Mucosa of descending colon (tissue), 3 donors: ENCODE measurements at places on chromosomes 2 and 18. TPM values are rescaled to one million over a fixed set of nuclear protein-coding genes. Genes with fewer than 3 reads are reported as not detected.

DNAJC5G gene
- 0.47 TPM for total RNA-seq

CFAP65 gene
- total RNA-seq: 0.46 TPM

STARD6 gene
- total RNA-seq: not detected

AUP1 gene
- total RNA-seq: 108 TPM

ORMDL1 gene
- total RNA-seq: 44.5 TPM

POTEI gene
- 0.07 TPM for total RNA-seq

THSD7B gene
- not detected for total RNA-seq

OR6B2 gene
- total RNA-seq: not detected

EMILIN1 gene
- 256 TPM for total RNA-seq

SEPTIN10 gene
- 112 TPM for total RNA-seq

CIDEA gene
- total RNA-seq: not detected

GRHL1 gene
- 1.9 TPM for total RNA-seq

ATG16L1 gene
- total RNA-seq: 36.0 TPM

CRYGC gene
- total RNA-seq: not detected

GALNT13 gene
- 1.5 TPM for total RNA-seq

MYCN gene
- 1.1 TPM for total RNA-seq

ABCB6 gene
- total RNA-seq: 6.7 TPM

EGR4 gene
- total RNA-seq: not detected

NEU4 gene
- total RNA-seq: 41.4 TPM

CNNM4 gene
- total RNA-seq: 101 TPM

TMEFF2 gene
- not detected for total RNA-seq

MOCOS gene
- total RNA-seq: 4.4 TPM

TMEM37 gene
- total RNA-seq: 54.0 TPM

SPOPL gene
- total RNA-seq: 45.5 TPM

PCARE gene
- not detected for total RNA-seq

ANKRD23 gene
- 4.9 TPM for total RNA-seq

FER1L5 gene
- total RNA-seq: not detected

ANKRD36B gene
- total RNA-seq: 23.1 TPM

MARS2 gene
- total RNA-seq: 10.3 TPM

GNLY gene
- total RNA-seq: 3.0 TPM

ELOA2 gene
- not detected for total RNA-seq

PLGLB2 gene
- 5.0 TPM for total RNA-seq

ST8SIA5 gene
- total RNA-seq: 0.24 TPM

IDH1 gene
- total RNA-seq: 105 TPM

REG3A gene
- not detected for total RNA-seq

KLHL30 gene
- 0.24 TPM for total RNA-seq

TCF7L1 gene
- total RNA-seq: 1.3 TPM

CTIF gene
- 50.3 TPM for total RNA-seq
